ENCODE measurements at places on chromosomes 1 and 21.

GRCh38 chr1:87903242-87903641, 574.6 kb downstream of the LMO4 start:
- DNase-seq: no peak

- no peak for DNase-seq
Observed at GRCh38 chr1:183515002-183515689, 42.8 kb downstream of the SMG7 start.

GRCh38 chr1:246781212-246781611, 57.0 kb downstream of the SCCPDH start:
- no peak for DNase-seq

GRCh38 chr1:54157401-54157800, 4.6 kb upstream of the CDCP2 start:
- no peak for DNase-seq

DNA sequence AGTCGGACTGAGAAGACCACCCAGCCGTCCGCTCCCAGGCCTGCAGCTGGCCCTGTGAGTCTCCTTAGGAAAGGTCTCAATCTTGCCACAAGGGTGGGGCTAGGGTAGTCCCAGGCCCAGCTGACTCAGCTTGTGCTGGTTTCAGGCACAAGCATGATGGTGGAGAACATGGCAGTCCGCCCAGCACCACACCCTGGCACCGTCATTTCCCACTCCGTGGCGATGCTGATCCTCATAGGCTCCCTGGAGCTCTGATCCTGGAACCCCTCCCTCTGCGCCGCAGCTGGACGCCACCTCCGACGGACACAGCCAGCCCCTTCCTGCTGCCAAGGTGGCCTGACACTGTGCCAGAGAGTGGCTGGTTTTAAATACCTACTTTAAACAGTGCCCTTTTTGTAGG, 10.7 kb downstream of the TMEM81 start:
- no peak for DNase-seq

GRCh38 chr1:154838988-154839387, 31.1 kb downstream of the KCNN3 start:
- no peak for DNase-seq

DNA sequence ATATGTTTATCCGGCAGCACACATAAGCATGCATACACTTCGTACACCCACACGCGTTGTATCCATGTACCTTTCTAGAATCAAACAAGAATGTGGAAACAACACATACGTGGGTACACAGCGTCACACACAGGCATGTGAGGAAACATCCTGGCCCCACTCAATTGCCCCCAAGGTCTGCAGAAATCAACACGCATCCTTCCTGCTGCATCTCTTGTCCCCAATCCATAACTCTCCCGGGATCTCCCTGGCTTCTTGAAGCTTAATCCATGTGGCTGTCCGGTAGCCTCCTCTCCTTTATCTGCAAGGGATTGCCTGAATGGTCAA, 5.5 kb upstream of the TBX15 start:
- no peak for DNase-seq

GRCh38 chr1:151710187-151710840, 6.3 kb downstream of the CELF3 start:
- no peak for DNase-seq

DNA sequence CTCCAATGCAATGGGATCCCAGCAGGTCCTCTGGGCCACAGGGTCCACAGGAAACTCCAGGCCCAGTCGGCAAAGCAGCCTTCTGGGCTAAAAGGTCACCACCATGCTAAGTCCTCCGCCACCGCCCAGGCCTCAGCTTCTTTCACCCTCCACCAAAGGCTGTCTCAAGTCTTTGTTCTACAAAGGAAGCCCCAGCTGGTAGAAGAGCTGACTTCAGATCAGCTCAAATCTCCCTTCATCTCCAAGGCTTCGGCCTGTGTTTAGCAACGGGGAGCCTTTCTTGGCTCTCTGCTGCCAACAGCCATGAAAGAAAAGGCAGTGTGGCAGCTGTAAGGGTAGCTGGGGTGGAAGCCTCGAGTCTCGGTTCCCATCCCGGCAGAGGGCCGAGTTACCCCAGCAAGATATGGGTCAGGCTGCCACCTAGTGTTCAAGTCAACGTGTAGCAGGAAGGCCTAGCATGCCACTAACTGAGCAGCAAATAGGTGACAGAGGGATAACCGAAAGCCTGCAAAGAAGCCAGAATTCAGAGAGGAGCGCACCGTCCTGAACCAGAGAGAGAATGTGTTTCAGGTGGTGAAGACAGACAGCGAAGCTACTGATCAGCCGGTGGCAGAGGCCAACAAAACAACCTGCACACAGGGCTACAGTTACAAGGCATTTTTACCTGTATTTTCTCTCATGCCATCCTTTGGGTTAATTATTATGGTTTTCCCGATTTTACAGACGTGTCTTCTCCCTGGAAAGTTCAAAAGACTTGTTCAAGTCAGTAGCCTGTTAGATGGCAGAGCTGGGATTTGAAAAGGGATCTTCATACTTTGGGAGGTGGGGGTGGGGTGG, 26.8 kb upstream of the CRNN start:
- DNase-seq: no peak

GRCh38 chr1:64733581-64734286, 11.1 kb upstream of the RAVER2 start:
- DNase-seq: no peak

DNA sequence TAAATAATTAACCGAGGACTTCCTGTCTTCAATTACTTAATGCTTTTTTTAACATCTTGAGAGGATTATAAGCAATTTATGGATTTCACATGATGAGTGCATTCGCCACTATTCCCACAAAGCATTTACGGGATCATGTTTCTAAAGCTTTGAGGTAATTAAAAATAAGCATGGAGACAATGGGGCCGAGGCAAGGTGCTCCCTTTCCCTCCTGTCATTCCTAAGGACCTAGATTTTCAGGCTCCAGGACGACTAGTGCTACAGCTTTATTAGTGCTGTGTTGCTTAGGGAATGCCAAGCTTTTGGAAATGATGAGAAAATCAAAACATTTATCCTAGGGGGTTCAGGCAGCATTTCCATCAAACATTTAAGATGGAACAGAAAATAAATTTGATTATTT, 209.2 kb downstream of the KCTD3 start:
- no peak for DNase-seq

GRCh38 chr1:4784761-4785160, 130.4 kb downstream of the AJAP1 start:
- no peak for DNase-seq

GRCh38 chr1:108560189-108560873, 431 bp downstream of the EEIG2 start:
- no peak for DNase-seq

- no peak for DNase-seq
Observed at GRCh38 chr1:210557426-210558077, 228.8 kb downstream of the HHAT start.

DNA sequence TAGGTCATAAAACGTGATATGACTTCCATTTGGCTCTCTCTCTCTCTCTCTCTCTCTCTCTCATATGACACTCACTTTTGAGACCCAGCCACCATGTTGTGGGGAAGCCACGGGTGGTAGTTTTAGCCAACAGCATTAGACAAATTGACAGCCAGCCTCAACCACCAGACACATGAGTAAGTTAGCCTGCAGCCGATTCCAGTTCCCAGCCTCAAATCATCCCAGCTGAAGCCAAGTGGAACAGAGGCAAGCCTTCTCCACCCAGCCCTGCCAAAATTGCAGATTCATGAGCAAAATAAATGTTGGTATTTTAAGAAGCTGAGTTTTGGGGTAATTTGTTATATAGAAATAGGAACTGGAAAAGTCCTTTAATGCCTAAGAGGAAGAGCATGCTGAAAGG, 98.0 kb upstream of the DNAH14 start:
- DNase-seq: no peak

DNA sequence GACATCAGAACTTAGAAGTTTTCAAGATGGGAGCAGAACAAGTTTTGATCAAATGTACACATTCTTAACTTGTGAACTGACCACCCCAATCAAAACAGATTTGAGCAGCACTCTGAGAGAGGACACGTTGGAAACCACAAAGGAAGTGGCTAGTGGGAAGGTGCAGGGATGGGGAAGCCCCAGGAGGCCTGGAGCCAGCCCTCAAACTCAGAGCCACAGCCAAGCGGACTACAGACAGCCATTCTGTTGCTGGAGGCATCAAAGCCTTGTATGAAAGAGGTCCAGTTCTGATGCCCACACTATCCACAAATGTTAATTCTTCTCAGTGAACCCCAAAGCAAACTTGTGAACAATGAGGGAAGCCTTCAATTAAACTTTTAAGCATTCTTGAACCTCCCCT, 143.6 kb upstream of the RAB4A start:
- DNase-seq: no peak

- peak; percentile 43 for DNase-seq
Observed at GRCh38 chr1:221435504-221435904, 306.4 kb downstream of the DUSP10 start.

DNA sequence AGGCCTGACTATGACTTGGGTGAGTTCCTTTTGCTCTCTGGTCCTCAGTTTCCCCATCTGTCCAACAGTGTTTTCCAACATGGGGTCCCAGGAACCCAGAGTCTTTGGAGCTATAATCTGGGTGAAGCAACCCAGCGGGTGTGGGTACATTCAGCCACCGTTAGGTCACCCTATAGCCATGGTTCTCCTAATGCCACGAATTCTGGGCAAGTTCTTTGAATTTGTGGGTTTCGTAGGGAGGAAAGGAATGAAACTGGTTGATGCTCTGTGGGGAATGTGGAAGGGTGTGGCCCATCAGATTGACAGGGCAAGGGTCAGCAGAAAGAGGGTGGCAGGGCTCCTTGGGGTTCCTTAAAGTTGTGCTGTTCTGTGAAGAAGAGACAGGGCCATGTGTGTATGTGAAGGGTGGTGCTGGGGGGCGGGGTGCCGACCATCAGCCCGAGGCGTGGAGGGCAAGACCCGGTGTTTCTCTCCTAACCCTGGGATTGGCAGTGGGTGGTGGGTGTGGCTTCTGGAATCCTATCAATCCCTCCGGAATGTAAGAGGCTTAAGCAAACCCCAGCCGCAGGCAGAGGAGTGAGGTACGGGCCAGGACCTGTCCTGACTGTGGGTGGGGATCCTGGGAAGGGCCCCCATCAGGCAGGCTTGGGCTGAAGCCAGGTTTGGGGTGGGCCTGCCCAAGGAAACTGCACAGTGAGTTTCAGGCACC, 35.5 kb upstream of the ZNF362 start:
- no peak for DNase-seq

DNA sequence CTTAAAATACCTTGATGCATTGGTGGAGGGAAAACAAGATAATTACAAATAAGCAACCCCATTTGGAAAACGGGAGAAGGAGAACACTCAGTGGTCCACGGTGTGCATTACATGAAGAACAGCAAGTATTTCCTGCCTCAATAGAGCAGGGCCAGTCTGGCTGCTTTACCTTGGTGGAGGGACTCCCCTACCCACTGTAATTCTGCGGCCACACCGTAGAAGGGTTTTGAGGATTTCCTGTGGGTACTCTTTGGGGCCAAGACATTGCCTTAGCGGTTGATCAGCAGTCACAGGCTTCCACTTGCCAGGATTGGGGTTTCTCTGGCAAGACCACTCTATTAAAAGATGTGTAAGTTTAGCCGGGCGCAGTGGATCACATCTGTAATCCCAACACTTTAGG, 16.3 kb upstream of the TMEM54 start:
- no peak for DNase-seq

GRCh38 chr1:17342014-17342441, 30.0 kb upstream of the PADI6 start:
- DNase-seq: no peak

DNA sequence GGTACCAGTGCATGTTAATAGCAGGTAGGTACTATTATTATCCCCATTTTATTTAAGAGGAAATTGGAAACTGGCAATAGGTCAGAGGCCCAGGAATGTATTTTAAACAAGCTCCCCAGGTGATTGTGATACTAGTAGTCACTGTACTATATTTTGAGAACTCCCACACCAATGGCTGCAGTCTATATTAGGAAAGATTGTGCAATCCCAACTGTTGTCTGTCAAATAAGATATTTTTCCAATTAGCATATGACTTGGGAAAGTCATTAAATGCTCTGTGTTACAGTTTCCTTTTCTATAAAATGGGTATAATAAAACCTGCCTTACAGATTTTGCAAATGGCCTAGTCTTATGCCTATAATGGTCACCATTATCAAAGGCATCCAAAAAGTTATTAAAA, 94.2 kb upstream of the DMRTA2 start:
- no peak for DNase-seq

GRCh38 chr1:203114202-203114601, 13.3 kb upstream of the ADORA1 start:
- no peak for DNase-seq

DNA sequence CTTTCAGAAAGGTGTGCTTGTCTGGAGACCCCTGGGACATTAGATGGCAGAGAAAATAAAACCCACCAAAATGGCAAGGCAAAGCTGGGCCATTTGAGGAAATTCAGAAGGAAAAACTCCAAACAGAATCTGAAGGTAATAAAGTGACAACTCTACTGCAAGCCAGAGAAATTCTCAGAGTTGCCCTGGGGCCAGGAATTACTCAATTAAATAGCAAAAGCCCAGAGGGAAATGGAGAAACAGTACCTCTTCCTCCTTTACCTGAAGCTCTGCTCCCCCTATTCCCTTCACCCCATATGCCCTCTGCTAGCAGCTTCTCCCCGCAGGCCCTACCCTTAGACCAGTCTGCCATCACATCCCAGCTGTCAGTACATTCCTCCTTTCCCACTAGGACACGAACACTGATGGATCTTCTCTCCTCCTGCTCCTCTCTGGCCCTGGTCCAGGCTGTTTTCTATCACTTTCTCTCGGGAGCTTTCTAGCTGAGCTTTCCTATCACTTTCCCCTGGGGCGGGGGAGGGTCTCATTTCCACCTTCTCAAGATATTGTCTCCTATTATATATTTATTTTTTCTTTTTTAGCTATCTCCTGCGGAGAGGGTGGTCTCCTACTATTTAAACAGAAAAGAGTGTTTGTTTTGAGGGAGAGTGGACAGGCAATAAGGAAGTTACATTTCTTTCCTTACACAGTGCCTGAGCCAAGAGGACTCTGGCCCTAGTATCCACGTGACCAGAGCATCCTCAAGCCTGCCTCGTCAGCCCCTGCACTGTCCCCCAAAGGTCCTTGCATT, 47.7 kb upstream of the RBM15 start:
- DNase-seq: no peak

DNA sequence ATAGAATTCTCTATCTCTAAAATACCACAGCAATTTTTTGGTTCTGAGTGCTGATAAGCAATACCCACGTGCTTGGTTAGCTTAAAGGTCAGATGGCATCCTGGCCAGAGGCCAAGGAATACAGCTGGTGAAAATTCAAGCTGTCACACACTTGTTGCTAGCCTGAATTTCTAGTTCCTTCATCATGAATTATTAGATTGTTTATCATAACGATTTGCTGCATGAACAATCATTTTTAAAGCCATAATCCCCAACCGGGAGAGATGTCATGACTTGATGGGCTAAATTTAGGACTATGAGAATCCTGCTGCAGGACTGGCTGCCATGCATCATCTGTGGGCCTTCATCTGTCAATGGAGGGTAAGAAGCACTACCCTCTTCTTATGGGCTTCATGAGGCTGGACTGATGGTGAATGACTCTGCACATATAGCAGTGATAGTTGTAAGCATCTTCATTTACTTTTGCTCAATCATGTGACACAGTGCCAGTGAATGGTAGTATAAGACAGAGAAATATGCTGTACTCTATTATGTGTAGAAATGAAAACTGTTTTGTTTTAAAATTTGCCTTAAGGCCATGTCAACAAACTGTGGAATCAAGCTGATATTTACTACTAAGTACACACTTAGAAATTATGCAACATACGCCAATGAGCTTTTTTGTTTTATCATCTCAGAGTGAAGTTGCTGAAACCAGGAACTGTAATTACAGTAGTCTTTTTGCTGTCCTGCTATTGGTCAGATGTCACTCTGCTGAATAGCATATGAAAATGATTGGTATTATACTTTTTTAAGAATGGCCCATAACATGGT, 80.5 kb upstream of the RALGPS2 start:
- DNase-seq: no peak

All from NCI-H1092 (cell line).